Fibroblast of lung (primary cell): ENCODE measurements at places on chromosomes 16 and 17. TPM values are rescaled to one million over a fixed set of nuclear protein-coding genes. Genes with fewer than 3 reads are reported as not detected.

DNA sequence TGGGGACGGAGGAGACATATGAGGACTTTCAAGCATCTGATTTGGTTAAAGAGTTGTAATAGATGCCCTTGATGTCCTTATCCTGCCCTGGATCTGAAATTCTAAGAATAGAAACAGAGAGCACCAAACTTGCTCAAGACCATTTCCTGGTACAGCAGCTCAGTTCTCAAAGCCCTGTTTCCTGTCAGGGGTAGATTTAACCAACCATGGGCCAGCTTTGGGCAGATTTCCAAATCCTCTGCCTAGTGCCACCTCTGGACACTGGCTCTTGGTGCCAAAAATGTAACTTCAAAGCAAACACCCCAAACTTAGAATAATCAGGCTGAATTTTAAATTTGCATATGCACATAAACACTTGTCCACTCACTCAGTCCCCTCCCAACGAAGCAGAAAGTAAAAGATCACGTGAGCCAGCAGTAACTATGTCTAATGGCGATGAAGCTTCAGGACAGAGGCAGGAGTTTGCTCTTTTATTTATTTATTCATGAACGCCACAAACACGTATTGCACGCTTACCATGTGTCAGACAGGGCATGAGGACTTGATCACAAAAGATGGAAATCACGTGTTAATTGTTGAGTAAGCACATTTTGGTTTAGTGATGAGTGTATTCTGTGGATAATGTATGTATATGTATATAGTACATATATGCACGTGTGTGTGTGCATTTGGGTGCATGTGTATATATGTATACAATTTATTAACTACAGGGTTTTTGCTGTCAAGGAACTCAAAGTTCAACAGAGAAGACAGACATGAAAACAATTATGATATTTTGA is 23.1 kb upstream of the SDK2 start:
- DNase-seq, result no peak

Gene C16orf74
- 5.4 and 6.4 TPM in 2 replicates for total RNA-seq

DNA sequence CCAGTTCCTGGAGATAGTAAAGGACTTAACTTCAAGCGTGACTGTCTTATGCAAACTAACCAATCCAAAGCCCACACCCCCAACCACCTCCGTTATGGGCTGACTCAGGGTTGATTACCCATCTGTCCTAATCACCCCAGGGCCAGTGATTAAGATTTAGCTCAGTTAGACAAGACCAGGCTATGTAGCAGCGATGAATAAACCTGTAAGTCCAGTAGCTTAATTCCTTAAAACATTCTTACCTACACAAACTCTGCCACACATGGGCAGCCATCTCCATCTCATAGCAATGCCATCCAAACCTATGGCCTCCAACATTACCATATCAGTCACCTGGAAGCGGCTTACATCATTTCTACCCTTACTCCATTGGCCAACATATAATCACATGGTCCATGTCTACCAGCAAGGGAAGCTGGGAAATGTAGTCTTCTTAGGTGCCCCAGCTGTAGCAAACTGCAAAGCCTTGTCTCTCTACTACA is 266.7 kb downstream of the SHISA9 start:
- no peak for DNase-seq

Gene ZNF286A
- total RNA-seq, result 45.9 and 65.0 TPM in 2 replicates

GRCh38 chr16:11681556-11681955 is 13.3 kb downstream of the SNN start:
- DNase-seq, result no peak

GRCh38 chr16:30756781-30757100 is 5.1 kb downstream of the CFAP119 start:
- no peak for DNase-seq

Gene MMP2
- total RNA-seq, result 1,311 and 1,457 TPM in 2 replicates

DNA sequence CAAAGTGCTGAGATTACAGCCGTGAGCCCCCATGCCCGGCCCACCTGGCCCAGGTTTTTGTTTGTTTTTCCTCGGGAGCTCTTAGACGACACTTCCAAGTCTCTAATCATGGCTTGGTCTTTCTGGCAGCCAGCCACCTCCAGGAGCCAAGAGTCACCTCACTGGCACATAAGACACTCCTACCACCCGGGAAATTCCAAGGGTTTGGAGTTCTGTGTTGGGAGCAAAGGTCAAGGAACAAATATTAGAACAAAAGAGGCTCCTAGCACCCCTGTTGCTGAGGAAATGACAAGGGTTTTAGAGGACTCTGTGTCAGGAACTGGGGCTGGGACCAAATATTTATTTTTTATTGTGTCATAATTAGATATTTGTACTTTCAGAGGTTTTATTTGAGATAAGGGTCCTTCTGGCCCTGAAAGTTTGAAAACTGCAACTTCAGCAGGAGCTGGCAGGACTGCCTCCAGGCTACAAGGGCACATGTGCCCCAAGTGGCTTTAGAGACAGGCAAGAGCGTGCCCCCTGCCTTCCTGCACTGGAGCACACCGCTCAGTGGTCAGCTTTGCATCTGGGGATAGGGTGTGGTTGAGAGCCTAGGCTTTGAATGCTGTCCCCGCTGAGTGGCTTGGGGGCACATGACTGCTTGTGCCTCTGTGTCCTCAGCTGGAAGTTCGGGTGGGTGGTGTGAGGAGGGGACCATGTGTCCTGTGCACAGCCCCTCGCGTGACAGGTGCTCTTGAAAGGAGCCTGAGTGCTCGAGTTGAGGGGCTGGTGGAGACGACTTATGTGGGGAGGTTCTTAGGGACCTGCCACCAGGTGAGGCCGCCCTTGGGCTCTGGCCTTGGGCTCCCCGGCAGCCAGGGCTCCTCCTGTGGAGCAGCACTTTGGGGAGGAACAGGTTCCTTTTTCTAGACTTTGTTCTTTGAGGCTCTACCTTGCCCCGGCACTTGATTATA is 29.7 kb downstream of the MGRN1 start:
- no peak for DNase-seq

DNA sequence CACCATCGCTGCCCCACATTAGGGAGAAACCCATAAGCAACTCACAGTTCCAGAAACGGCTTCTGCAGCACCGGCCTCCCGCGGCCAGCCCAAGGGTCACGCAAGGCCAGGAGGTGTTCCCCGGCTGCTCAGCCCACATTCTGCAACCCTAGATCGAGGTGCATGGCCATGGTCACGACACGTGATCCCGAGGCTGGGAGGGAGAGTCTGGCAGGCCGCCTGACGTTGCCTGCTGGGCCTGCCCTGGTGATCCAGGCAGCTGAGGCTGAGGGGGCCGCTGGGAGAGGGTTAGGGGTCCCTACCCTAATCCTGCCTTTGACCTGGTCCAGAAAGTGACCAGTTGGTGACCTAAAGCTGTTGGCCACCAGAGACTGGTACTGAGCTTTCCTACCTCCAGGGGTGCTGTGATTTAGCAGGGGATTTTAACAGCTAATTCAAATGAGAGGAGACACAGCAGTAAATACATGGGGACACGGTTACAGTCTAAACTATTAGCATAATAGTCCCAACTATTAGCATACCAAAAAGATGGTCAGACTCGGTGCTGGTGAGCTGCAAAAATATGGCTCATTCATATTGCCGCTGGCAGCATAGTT is 97.4 kb upstream of the CIBAR2 start:
- no peak for DNase-seq

Gene LRRC75A
- total RNA-seq, result 2.1 and 3.1 TPM in 2 replicates

Gene MYL11
- total RNA-seq, result not detected in 2 replicates

Gene CYB5D1
- 6.9 and 7.4 TPM in 2 replicates for total RNA-seq

DNA sequence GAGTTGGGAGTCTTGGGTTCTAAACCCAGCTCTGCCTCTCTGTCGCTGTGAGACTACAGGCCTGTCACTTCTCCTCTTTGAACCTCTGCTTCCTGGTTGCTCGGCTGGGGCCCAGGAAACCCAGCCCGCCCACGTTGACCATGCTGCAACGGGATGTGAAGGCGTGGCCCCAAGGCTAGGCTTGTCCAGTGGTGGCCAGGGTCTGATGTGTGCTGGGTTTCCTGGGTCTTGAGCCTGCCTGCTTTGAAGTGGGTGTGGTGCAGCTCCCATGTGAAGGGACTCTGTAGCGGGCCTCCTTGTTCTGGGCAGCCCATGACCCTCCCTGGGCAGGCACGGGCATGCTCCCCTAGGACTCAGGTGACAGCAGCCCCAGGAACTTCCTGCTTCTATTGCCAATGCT is 82.3 kb downstream of the SDR42E1 start:
- DNase-seq, result no peak

DNA sequence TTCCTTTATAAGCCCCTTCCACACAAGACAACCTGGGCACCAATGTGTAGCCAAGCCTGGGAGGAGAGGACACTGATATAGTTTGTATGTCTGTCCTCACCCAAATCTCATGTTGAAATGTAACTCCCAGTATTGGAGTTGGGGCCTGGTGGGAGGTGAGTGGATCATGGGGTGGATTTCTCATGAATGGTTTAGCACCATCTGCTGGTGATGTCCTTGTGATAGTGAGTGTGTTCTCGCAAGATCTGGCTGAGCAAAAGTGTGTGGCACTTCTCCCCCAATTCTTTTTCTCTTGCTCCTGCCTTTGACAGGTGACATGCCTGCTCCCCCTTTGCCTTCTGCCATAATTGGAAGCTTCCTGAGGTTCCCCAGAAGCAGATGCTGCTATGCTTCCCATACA is 135.8 kb downstream of the USP31 start:
- no peak for DNase-seq

GRCh38 chr16:24041834-24042631 is 206.2 kb downstream of the PRKCB start:
- peak; percentile 23 for DNase-seq

GRCh38 chr16:47924950-47925349 is 230.8 kb downstream of the ABCC12 start:
- DNase-seq, result no peak
